Retina (tissue), 1 donor: ENCODE measurements at places on chromosomes 13 and 19.

DNA sequence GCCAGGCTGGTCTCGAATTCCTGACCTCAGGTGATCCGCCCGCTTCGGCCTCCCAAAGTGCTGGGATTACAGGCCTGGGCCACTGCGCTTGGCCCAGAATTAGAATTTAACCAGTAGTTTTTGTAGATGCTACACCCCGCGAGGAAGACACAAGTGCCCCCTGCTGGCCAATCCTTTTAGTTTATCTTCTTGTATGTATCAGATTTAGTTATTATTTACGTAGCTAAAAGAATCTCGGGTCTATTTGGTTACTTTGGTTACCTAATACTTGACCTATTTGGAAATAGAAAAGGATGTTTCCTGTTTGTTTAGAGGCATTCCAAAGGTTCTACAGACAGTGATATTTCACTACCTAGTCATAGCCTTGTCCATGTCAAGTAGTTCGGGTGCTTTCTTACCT is 22.0 kb downstream of the MUC16 start:
- no peak for DNase-seq

GRCh38 chr19:14434543-14435319 is 1.6 kb downstream of the PKN1 start:
- DNase-seq = peak; percentile 24

DNA sequence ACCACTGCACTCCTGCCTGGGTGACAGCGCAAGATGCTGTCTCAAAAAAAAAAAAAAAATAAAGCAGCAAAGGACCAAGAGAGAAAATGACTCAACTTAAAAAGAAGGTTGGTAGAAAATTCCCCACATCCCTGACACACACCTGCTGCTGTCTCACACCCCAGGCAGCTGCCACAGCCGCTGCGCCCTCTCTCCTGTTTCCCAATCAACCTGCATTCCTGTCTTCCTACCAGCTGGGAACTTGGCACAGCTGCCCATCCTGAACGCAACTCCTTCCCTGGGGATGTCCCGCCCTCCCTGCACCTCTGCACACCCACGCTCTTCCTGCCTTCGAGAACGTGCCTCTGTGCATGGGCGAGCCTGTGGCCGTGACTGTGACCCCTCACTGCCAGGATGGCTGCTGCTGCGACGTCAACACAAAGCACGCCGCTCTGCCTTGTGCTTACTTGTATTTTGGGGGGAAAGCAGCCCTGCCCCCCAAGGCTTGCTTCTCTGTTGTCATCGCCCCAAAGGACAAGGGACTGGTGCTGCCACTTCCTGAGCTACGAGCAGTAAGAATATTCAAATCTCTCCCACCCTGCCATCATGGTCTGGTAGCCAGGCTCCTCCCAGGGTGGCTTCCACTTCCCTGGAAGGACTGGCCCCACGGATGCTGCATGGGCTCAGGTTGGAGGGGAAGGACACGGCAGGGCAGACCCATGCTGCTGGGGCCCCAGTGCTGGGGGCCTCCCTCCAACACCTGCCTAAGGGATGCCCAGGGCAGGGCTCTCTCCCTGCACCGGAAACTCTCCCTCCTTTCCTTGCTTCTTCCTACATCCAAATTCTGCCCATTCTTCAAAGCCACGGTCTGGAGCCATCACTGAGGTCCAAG is 20.7 kb downstream of the SH3GL1 start:
- DNase-seq = no peak

GRCh38 chr13:105806628-105806920 is 728.9 kb downstream of the EFNB2 start:
- no peak for DNase-seq

- DNase-seq = no peak
Measured at GRCh38 chr19:10766671-10767201, 48.9 kb downstream of the DNM2 start.

DNA sequence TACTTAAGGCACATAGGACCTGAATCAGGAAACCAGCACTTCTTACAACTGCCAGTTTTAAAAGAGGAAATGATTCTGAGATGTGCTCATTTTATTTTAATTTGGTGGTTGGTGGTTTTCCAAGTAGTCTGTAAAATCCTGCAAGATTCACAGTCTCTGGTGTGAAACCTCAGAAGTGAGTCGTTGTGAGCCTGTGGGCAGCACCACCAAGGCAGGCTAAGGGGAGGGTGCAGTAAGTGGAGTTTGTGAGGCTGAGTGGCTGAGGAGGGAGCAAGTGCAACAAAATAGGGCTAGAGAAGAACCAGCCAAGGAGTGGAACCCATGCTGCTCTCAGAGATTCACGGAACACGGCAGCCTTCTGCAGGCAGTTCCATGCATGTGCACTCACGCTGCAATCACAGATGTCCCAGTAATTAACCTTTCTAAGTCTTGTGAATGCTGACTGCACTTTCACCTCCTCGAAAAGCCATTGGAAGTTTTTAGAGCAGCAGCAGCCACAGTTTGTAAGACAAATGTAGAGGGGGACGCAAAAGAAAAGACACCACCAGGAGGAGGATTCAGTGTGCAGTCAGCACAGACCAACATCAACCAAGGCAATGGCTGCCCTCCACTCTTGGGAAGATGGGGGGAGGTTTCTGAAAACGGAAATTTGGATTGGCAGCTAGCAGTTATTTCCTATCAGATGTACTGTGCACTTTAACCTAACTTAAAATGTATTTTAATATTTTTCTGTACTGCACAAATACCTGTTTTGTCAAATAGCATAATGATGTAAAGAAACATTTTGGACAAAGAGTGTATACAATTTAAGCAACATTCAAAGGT is 44.9 kb downstream of the ESD start:
- no peak for DNase-seq

DNA sequence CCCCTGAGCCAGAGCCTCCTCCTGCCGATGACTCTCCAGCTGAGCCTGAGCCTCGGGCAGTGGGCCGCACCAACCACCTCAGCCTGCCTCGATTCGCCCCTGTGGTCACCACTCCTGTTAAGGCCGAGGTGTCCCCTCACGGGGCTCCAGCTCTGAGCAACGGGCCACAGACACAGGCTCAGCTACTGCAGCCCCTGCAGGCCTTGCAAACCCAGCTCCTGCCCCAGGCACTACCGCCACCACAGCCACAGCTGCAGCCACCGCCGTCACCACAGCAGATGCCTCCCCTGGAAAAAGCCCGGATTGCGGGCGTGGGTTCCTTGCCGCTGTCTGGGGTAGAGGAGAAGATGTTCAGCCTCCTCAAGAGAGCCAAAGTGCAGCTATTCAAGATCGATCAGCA is 3.6 kb downstream of the KMT2B start:
- no peak for DNase-seq

DNA sequence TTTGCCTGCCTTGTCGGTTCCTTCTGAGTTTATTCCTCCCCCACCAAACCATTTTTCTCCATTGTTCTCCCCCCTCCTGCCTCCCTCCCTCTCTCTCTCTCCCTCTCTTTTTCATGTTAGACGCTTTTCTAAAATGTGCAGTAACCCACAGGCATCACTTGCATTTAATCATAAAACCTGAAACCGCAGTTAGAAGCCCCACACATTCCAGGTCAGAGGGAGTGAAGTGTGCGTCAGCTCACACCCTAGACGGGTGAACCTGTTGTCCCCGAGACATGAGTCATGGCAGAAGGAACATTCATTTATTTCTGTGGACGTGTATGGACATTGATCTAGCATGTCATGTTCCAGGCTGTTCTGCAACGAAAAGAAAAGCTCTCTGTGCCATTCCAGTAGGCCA is 19.9 kb downstream of the ONECUT3 start:
- DNase-seq = no peak

GRCh38 chr19:488505-489417 is 7.5 kb upstream of the MADCAM1 start:
- peak; percentile 92 for DNase-seq

DNA sequence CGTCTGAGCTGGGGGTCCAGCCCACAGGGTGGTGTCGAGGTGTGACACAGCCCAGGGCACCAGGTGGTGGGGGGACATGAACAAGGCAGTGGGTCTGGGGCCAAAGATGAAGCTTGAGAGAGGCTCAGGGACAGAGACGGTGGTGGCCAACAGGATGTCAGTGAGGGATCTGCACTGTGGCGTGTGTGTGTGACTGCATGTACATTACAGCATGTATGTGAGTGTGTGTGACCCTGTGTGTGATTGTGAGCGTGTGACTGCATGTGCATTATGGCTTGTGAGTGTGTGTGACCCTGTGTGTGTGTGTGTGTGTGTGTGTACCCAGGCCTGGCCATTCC is 1.6 kb downstream of the ADAMTS10 start:
- DNase-seq = no peak

GRCh38 chr13:66534561-66534960 is 695.6 kb downstream of the PCDH9 start:
- no peak for DNase-seq

DNA sequence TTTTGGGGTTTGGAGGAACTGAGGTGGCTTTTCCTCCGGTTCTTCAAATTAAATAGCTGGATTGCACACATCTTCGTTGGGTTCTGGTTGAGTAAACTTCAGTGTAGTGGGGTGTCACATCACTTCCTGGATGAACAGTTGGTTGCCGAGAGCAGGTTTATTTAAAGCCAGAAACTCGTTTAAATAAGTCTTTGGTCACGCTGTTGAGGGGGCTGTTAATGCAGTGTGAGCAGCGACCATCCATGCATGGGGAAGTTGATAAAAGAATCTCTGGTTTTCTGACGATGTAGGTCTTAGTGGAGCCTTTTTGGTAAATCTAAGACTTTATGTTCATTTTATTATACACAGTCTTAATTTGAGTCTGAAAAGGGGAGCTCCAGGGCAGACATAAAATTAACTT is 351.2 kb upstream of the ARGLU1 start:
- no peak for DNase-seq

DNA sequence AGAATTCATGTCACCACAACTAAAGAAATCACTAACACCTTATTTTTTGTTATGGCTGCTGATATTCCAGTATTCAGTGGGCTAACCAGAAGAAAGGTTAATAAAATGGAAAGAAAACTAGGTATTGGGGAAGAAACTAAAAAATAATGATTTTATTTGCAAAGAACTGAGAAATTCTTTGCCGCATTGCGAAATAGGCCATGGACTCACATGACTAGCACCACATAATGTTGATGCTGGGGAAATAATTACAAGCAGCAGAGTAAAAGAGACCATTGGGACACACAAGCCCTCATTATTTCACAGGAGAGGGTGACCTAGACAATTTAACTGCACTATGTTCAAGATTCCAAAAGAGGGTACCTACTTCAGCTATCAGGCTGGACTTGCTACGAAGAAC is 1411.5 kb downstream of the SLITRK5 start:
- DNase-seq = no peak

- no peak for DNase-seq
Measured at GRCh38 chr19:16201011-16201391, 3.3 kb downstream of the AP1M1 start.

GRCh38 chr13:51557875-51558612 is 26.2 kb upstream of the WDFY2 start:
- no peak for DNase-seq

- DNase-seq = no peak
Measured at GRCh38 chr13:63345835-63346234, 1930.2 kb upstream of the PCDH20 start.

- no peak for DNase-seq
Measured at GRCh38 chr13:108895220-108895704, 265.9 kb downstream of the MYO16 start.

GRCh38 chr19:10364644-10365043 is 15.7 kb downstream of the TYK2 start:
- no peak for DNase-seq

GRCh38 chr13:77554069-77554468 is 18.6 kb downstream of the SCEL start:
- no peak for DNase-seq

GRCh38 chr13:57899096-57899495 is 267.6 kb downstream of the PCDH17 start:
- no peak for DNase-seq

DNA sequence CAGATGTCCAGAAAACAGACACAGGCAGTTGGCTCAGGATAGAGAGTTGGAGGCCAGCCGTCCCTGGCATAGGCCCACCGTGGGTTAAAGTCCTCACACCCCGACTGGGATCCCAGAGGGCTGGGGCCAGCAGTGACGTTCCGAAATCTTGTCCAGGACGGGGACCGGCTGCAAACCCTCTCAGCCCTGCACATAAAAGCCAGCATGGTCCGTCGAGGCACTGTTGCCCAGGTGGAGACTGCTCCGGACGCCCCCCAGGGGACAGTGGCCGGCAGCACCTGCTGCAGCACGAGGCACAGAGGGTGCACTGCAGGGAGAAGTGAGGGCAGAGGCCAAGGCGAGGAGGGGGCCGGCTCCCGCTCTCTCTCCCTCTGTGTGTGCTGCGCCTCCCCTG is 4.3 kb upstream of the IFNL2 start:
- no peak for DNase-seq

GRCh38 chr13:28659621-28659970 is 666 bp downstream of the POMP start:
- no peak for DNase-seq

DNA sequence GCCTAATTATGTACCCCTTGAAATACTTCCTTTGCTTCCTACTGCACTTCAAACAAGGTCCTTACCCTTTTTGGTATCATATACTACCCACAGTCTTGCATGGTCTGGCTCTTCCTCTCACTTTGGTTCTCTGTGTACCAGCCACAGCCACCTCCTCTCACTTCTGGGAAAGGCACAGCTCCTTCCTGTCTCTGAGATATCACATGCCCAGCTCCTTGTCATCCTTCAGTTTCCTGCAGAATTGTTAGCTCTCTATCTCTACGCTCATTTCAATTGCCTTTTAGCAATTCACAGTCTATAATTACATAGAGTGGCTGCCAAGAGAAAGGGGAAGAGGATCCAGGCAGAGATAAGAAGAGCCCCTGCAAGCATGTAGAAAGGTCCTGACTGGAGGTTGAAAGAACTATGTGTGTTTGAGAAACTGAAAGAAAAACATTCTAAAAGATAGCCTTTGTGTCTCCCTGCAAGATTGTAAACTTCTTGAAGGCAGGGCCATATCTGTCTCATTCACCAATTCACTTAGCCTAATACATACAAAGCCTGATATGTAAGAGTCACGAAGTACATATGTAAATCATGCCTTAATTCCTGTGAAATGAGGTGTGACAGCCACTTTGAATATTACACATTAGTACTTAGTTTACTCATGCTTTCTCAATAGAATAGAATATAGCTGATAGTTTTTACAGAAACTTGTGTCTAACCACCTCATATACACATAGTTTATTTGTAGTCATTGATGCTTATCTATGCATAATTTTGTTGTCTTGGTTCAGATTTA is 933.1 kb downstream of the DIAPH3 start:
- no peak for DNase-seq

DNA sequence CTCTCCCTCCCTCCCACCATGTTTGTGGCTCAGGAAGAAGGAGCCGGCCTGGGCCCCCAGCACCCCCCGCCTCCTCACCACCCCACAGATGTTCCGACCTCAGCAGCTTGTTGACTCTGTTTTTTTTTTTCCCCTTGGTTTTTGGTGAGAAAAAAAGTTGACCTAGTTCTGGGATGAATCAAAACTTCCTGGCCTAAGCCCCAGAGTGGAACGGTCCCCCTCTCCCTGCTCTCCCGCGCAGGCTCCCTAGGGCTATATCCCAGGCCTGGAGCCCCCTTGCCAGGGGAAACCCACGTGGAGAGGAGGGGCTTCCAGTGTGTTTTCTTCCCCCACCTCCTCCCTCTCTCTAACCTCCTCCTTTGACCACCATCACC is 4.0 kb downstream of the COL5A3 start:
- no peak for DNase-seq
